Natural killer cell treated with Interleukin-12 subunit alpha and Interleukin-12 subunit beta and Interleukin-15 and Interleukin-18, amount 100 ng/mL, for 72 hours (primary cell): ENCODE measurements at places on chromosomes 11 and 22.

DNA sequence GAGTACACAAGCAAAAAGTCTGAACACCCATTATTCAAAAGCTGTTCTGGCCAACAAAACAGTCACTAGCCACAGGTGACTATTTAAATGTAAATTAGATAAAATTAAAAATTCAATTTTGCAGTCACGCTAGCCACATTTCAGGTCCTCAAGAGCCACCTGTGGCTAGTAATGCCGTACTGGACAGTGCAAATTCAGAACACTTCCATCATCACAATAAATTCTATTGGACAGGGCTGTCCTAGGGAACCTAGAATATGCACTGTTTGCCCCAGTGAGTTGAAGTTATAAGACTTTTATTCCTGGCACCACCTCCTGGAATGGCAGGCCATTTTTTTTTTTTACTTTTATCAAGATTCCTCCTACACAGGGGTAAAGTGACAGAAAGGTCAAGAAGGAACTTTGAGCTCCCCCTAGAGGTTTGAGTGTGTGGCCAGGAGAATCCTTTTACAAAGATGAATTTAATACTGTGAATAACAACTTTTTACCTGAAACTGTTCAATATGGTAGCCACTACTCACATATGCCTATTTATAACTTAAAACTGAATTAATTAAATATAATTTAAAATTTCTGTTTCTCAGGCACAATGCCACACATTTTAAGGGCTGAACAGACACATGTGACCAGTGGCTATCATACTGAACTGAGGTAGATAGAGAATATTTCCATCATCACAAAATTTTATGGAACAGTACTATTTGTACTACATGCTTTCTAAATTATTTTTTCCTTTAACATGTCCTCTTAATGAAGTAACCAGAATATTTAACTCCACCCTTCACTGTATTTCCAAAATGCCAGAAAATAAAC lies 6.5 kb downstream of the MSANTD2 start:
- peak; percentile 67 for DNase-seq

GRCh38 chr11:118000067-118000849 lies 14.1 kb downstream of the IL10RA start:
- DNase-seq: no peak

GRCh38 chr11:116189408-116190170 lies 583.2 kb downstream of the BUD13 start:
- DNase-seq: no peak

DNA sequence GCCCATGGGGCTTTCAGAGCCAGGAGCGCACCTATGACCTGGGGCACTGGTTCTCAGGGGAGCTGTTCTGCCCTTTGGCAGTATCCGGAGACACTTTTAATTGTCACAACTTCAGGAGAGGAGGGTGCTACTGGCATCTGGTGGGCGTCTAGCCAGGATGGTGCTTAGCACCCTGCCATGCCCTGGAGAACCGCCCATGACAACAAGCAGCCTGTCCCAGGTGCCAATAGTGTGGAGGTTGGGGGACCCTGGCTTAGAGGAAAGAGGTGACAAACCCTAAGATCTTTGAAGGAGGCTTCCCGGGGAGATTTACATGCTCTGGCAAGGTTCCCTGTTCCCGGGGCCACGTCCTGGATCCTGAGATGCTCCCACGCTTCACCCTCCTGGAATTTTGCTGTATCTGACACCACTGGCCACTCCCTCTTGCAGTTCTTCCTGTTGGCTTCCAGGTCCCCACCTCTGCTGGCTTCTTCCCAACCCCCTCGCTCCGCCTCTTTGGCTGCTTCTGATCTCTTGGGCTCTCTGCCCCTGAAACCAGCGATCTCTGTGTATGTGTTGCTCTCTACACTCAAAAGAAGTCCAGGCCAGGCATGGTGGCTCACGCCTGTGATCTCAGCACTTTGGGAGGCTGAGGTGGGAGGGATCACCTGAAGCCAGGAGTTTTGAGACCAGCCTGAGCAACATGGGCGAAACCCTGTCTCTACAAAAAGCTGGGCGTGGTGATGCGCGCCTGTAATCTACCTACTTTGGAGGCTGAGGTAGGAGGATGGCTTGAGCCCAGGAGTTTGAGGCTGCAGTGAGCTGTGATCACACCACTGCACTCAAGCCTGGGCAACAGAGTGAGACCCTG lies 31.1 kb downstream of the FADS3 start:
- DNase-seq: no peak

DNA sequence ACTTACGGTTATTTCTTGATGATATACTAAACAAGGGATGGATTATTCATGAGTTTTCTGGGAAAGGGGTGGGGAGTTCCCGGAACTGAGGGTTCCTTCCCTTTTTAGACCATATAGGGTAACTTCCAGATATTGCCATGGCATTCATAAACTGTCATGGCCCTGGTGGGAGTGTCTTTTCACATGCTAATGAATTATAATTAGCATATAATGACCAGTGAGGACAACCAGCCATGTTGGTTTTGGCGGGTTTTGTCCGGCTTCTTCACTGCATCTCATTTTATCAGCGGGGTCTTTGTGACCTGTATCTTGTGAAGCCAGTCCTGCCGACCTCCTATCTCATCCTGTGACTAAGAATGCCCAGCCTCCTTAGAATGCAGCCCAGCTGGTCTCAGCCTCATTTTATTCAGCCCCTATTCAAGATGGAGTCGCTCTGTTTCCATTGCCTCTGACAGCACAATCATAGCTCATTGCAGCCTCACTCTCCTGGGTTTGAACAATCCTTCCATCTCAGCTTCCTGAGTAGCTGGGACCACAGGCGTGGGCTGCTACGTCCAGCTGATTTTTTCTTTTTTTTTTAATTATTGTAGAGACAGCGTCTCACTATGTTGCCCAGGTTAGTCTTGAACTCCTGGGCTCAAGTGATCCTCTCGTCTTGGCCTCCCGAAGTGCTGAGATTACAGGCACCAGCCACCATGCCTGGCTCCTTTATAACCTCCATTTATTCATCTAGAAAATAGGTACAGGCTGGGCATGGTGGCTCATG lies 52.6 kb upstream of the EMID1 start:
- DNase-seq: no peak

- no peak for DNase-seq
Measured at GRCh38 chr11:128552783-128553661, 34.3 kb downstream of the ETS1 start.

DNA sequence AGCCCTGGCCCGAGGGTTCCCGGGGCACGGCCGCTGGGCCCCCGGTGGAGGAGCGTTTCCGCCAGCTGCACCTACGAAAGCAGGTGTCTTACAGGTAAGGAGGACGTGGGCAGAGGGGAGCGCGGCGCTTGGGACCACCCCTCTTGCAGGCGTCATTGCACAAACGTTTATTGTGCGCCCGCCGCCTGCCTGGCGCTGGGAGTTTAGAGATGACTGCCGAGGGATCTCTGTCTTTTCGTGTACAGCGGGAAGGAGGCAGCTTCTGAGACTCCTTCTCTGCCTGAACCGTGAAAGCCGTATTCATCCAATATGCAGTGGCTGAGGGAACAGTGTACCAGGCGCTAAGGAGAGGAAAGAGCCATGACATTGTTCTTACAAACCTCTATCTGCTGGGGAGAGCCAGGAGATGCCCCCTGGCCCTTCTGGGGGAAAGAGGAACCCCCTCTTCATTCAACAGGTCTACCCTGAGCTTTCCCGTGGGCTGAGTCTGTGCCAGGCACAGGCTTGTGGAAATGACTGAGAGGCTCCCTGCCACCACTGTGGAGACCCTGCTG lies 13.8 kb upstream of the DGKZ start:
- no peak for DNase-seq

- DNase-seq: no peak
Measured at GRCh38 chr11:65786008-65786785, 666 bp upstream of the OVOL1 start.
